ENCODE measurements at places on chromosomes 7 and 10. TPM values are rescaled to one million over a fixed set of nuclear protein-coding genes. Genes with fewer than 3 reads are reported as not detected.
A peak's percentile ranks its signal among the peaks of the same experiment; 100 is the strongest.

DNA sequence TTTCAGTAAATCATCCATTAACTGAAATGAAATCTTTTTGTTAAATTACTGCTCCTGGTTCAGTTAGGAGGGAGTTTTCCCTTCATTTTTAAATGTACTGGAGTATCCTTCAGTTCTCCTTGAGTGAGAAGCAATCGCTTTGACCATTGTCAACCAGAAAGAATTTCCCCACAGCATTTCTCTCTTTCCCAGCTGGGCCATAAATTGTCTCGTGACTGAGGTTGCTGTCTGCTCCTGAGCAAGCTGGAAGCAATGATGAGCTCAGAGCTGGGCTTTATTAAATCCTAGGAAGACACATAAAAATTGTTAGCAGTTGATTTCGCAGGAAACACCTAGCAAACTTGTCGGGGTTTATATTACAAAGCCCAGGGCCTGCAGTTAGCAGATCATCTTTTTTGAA, 102.0 kb upstream of the INSYN2A start:
- no peak overlapping the region for H3K4me3 ChIP-seq
- no peak for DNase-seq
- H3K27me3 ChIP-seq = peaks cover 31% of the 10 kb centered on the region

DNA sequence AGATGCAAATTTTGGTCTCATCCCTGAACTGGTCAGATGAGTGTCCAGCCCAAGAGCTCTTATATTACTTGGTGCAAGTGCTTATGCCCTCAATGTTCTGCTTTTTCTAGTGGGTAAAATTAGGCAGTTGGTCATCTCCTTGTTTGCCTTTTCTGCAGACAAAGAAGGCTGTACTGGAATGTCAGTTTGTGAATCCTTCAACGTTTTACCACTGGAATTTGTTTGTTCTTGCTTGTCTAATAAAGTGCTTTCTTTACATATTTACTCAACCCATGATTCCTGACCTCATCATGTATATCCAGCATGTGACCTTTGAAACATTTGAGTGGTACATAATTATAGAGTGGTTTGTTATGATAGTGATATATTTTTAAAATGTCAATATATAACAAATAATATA, 232.2 kb upstream of the TEX47 start:
- no peak overlapping the region for H3K27ac ChIP-seq
- no peaks in the 10 kb centered on the region for H3K4me1 ChIP-seq
- no peaks in the 10 kb centered on the region for H3K36me3 ChIP-seq
- no peaks in the 10 kb centered on the region for H3K27me3 ChIP-seq

- H3K27ac ChIP-seq = no peak overlapping the region
- H3K36me3 ChIP-seq = no peaks in the 10 kb centered on the region
- H3K4me3 ChIP-seq = no peak overlapping the region
Measured at GRCh38 chr7:128884561-128885369, 22.1 kb downstream of the ATP6V1F start.

DNA sequence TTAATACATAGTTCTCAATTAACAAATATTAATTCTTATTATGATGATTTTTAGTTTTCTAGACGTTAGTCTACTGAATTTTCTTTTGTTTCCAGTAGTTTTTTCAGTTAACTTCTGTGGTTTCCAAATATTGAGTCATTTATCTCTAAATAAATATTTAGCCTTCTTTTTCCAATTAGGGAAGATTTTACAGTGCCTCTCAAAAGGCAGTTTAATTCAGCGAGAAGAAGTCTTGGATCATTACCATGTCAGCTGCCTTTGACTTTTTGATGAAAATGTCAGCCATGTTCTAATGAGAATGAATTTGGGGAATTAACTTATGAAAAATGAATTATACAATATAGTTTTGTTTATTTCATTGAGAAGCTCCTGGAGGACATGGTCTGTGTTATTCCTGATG, 90.0 kb downstream of the CDK14 start:
- no peaks in the 10 kb centered on the region for H3K27me3 ChIP-seq
- no peaks in the 10 kb centered on the region for H3K36me3 ChIP-seq
- H3K4me3 ChIP-seq = no peak overlapping the region
- H3K4me1 ChIP-seq = no peaks in the 10 kb centered on the region
- H3K27ac ChIP-seq = no peak overlapping the region

DNA sequence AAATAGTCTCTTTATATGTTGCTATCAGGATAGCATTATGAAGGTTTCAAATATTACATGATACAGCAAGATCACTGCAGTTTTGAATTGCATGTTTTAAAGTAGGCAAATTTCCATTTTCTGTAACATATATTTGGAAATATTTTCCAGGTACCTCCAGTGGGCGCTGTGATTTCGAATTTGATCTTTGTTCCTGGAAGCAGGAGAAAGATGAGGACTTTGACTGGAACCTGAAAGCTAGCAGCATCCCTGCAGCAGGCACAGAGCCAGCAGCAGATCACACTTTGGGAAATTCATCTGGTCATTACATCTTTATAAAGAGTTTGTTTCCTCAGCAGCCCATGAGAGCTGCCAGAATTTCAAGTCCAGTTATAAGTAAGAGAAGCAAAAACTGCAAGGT, 299.0 kb downstream of the MALRD1 start:
- H3K27ac ChIP-seq = no peak overlapping the region
- H3K36me3 ChIP-seq = no peaks in the 10 kb centered on the region
- H3K27me3 ChIP-seq = no peaks in the 10 kb centered on the region
- H3K4me1 ChIP-seq = no peaks in the 10 kb centered on the region

GRCh38 chr10:75399461-75400162, 2.0 kb downstream of the ZNF503 start:
- H3K27ac ChIP-seq = no peak overlapping the region
- peak overlapping the region; percentile 76 for H3K4me3 ChIP-seq
- H3K4me1 ChIP-seq = peaks cover 19% of the 10 kb centered on the region
- peaks cover 55% of the 10 kb centered on the region for H3K27me3 ChIP-seq

DNA sequence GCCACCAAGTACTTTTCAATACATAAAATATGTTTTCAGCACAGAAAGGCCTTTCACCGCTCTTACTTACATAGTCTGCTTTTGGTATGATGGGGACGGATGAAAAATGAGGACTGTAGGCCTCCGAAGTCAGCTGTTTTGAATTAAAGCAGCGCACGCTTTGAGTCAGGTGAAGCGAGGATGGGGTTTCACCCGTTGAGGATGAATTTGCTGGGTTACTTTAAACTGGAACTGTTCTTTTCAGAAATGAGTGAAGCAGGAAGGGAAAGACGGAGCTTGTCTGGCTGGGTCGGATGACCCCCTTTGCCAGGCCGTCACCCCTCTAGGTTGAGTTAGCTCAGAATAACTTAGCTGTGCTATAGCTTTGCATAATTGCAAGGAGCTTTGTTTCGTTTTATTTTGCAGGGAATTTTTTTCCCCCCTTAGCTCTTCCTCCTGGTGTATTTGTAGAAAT, 40.0 kb downstream of the CUX1 start:
- H3K36me3 ChIP-seq = no peaks in the 10 kb centered on the region
- no peaks in the 10 kb centered on the region for H3K27me3 ChIP-seq
- peak overlapping the region; percentile 99 for H3K27ac ChIP-seq
- no peak for DNase-seq

GRCh38 chr7:128890306-128891109, 20.0 kb downstream of the KCP start:
- no peak for DNase-seq
- H3K4me3 ChIP-seq = no peak overlapping the region
- no peak overlapping the region for H3K27ac ChIP-seq
- no peaks in the 10 kb centered on the region for H3K36me3 ChIP-seq

STEAP2 gene
- not detected for total RNA-seq
